ENCODE measurements at places on chromosomes 3 and 15.

GRCh38 chr3:78601249-78601648 is 1166.5 kb downstream of the ROBO1 start:
- no peak for DNase-seq

GRCh38 chr3:30156586-30157498 is 449.6 kb upstream of the TGFBR2 start:
- no peak for DNase-seq

DNA sequence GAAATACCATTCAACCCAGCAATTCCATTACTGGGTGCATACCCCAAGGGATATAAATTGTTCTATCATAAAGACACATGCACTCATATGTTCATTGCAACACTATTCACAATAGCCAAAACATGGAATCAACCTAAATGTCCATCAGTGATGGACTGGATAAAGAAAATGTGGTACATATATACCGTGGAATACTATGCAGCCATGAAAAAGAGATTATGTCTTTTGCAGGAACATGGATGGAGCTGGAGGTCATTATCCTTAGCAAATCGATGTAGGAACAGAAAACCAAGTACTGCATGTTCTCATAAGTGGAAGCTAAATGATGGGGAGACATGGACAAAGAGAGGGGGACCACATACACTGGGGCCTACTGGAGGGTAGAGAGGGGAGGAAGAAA is 5.5 kb upstream of the MYRIP start:
- DNase-seq = no peak

- no peak for DNase-seq
Observed at GRCh38 chr3:76646921-76647562, 392.9 kb upstream of the ROBO2 start.

DNA sequence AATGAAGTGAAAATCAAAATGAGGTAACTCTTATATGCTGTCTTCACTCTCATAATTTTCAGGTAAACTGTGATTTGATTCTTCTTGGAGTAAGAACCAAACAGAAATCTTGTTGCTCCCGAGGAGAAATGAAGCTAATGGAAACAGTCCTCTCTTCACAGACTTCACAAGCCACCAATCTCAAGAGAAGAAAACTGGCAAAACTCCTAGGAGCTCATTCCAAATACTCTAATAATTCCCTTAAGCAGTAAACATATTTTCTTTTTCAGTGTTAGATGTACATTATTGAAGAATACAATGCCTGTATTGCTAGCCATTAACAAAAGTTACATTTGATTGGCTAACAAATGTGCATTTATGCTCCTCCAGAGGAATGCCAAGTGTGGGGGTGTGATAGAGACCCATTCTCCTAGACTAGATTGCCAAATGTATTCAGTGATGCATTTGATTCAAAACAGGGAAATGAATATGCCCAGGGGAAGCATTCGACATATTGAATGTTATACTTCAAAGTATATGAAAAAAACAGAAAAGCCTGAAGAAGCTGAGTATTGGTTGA is 11.8 kb upstream of the RIOX2 start:
- no peak for DNase-seq

DNA sequence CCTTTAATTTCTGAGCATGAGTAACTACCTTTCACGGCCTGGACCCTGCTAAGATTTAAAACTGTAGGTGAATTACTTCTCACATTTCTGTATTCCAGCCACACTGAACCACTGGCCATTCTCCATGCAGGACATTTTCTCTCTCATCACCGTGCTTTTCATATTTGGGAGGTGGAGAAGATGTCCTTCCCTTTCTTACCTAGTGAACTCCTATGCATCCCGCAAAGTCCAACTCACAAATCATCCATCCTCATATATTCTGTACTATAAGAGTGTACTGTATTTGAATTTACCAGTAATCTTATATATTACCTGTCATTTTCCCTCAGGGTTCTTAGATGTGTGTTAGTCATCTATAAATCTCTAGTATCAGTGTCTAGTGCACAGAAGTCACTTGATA is 139.9 kb downstream of the ALDH1A2 start:
- DNase-seq = no peak

- DNase-seq = no peak
Observed at GRCh38 chr3:89558711-89559110, 451.3 kb downstream of the EPHA3 start.

GRCh38 chr3:144275005-144275404 is 303.4 kb downstream of the DIPK2A start:
- no peak for DNase-seq

- no peak for DNase-seq
Observed at GRCh38 chr3:132841621-132842020, 119.4 kb upstream of the NPHP3 start.

DNA sequence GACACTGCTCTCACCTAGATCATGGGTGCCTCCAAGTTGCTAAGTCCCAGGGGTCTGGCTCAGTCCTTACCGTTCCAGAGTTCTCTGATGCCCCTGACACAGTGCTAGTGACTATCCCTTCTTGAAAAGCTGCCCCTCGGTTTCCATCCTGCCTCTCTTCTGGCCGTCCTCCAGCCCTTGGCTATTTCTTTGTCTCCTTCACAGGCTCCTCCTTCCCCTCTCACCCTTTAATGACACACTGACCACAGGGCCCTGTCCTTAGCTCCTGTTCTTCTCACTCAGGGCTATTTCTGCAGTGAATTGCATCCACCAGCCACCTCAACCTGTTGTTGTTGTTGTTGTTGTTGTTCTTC is 31.1 kb downstream of the SLC28A1 start:
- no peak for DNase-seq

DNA sequence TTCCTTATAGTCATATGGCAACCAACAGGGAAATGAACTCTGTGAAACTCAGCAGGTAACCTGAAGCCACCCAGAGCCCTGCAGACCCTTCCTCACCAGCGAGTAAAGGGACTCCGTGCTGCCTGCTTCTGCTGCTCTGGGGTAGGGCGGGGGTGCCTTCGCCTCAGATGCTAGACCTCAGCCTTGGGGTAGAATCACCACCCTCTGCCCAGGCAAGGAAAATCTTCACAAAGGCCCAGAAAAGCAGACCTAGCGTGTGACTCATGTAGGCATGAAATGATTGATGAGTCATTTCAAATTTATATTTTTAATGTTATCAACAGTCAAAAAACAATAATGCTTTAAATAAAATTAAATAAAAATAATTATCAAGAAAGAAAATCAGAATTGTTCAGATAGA is 6.6 kb downstream of the STIMATE start:
- DNase-seq = peak; percentile 63

DNA sequence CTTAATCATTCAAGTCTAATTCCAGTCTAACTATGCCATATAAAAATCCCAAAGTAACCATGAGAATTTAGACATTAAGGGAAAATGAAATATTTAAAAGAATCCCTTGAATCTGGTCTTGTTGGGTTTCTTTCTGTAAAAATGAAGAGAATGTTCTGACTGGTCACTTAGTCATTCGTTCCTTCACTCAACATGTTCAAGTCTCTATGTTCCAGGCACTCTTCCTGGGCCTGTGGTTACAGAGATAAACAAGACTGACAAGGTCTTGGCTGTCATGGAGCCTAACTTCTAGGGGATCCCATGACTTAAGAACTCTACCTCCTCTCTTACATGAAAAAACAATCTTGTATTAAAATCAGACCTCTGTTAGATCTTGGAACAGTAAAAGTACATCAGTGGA is 638.6 kb upstream of the TBL1XR1 start:
- no peak for DNase-seq

- no peak for DNase-seq
Observed at GRCh38 chr15:59312205-59312604, 60.5 kb downstream of the MYO1E start.

DNA sequence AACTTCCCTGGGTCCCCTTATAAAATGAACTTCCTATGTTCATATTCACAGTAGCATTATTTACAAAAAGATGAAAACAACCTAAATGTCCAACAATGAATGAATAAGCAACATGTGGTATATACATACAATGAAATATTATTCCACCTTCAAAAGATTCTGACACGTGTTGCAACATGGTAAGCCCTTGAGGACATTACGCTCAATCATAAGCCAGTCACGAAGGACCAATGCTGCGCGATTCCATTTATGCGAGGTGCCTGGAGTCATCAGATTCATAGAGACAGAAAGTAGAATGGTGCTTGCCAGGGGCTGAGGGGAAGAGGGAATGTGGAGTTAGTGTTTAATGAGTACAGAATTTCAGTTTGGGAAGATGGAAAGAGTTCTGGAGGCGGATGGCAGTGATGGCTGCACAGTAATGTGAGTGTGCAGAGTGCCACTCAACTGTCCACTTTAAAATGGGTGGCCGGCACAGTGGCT is 88.8 kb upstream of the ALDH1A3 start:
- DNase-seq = no peak

DNA sequence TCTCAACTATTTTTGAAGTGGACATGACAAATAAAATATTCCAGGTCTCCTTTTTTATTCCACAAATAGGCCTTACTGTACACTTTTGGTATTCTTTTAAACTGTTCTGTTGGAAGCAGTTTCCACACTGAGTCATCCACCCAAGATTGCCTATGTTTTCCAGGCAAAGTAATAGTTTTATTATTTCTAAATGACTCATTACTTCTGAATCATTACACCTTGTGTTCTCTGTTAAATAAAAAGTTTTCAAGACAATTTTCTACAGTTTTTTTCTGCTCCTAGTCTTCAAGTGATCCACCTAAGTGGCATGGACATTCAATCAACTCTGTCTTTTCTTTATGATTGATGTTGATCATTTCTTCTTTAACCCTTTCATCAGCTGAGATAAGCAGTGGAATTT is 26.5 kb downstream of the PPP2R3A start:
- DNase-seq = peak; percentile 5

DNA sequence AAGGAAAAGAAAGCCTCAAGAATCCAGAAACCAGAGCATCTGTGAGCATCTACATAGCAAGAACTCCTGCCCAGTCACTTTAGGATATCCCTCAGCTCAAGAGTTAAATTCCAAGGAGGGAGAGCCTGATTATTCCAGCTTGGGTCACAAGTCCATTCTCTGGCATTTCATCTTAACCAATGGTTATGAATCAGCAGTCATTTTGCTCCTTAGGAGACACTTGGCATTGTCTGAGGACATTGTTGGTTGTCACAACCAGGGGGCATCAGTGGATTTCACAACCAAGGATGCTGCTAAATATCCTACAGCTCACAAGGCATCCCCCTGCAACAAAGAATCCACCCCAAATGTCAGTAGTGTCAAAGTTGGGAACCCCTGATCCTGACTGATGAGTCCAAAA is 51.0 kb upstream of the LMCD1 start:
- DNase-seq = no peak

- DNase-seq = peak; percentile 49
Observed at GRCh38 chr3:102085431-102086176, 236.3 kb downstream of the NFKBIZ start.

GRCh38 chr3:12875857-12876836 is 34.8 kb upstream of the RPL32 start:
- DNase-seq = peak; percentile 41

- no peak for DNase-seq
Observed at GRCh38 chr3:135082706-135083105, 287.6 kb downstream of the EPHB1 start.

- peak; percentile 87 for DNase-seq
Observed at GRCh38 chr15:98865397-98866339, 141.9 kb downstream of the PGPEP1L start.

GRCh38 chr15:57481038-57481705 is 104.9 kb downstream of the CGNL1 start:
- DNase-seq = no peak

- no peak for DNase-seq
Observed at GRCh38 chr3:34073111-34073510, 274.7 kb downstream of the PDCD6IP start.

GRCh38 chr3:99534951-99535704 is 103.3 kb upstream of the COL8A1 start:
- DNase-seq = no peak

DNA sequence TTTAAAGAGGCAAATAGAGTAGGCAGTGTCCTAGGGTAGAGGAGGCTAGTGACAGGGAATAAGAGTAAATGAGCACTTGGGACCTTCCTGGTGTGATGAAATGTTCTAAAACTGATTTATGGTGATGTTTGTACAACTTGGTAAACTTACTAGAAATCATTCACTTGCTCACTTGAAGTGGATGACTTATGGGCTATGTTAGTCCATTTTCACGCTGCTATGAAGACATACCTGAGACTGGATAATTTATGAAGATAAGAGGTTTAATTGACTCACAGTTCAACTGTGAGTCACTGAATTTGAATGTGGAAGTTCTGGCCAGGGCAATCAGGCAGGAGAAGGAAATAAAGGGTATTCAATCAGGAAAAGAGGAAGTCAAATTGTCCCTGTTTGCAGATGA is 31.7 kb upstream of the DHX36 start:
- no peak for DNase-seq

- DNase-seq = no peak
Observed at GRCh38 chr15:25811481-25811906, 51.6 kb downstream of the ATP10A start.

GRCh38 chr3:66585520-66586095 is 84.8 kb upstream of the LRIG1 start:
- no peak for DNase-seq

DNA sequence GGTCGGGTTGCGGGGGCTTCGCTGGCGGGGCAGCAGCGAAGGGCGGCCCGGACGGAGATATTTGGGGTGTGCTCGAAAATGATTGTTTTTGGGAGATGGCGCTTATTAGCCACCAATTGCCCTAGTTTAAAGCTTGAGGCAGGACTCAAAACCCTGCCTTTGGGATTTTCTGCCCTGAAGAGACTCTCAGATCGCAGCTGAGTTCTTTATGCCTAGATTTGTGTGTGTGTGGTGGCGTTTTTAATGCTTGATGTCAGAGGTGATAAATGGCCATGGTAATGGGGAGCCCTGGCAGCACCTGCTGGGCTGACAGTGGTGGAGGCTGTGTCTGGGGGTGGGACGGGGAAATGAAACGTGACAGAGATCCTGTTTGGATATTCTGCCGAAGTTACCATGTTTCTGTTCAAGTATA is 604 bp downstream of the KCTD6 start:
- peak; percentile 59 for DNase-seq

- peak; percentile 35 for DNase-seq
Observed at GRCh38 chr15:58517682-58518525, 86.1 kb downstream of the LIPC start.

GRCh38 chr3:5022187-5022965 is 43.1 kb downstream of the BHLHE40 start:
- peak; percentile 52 for DNase-seq

DNA sequence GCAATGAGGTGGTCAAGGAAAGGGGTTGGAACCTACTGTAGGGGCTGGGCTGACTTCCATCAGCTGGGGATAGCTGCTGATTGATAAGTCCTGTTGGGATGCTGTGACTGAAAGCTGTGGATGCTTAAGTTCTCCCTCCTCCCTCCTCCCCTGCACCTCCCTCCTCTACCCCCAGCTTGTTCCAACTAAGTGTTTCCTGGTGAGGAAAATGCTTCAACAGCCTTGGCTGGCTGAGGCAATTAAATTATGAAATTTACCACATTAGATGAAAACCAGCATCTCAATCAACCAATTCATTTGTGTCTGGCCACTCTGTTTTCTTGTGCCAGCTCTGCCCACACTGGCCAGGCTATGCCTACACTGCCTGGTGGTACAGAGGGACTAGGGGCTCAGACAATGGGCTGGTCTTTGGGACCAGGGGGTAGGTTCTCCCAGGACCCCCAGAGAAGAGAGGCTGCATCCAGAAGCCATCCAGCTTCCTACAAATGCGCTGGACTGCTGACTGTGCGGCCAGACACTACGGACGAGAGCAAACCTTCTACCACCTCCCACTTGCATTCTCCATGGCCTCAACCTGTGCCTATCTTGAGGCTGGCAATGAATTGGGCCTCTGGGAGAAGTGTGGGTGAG is 2.5 kb downstream of the KLHL25 start:
- no peak for DNase-seq

- no peak for DNase-seq
Observed at GRCh38 chr3:59267021-59267420, 217.2 kb upstream of the CFAP20DC start.

All from activated CD4-positive, alpha-beta T cell treated with anti-CD3 and anti-CD28 coated beads for 36 hours (primary cell).